Neural crest cell (in vitro differentiated cells): ENCODE measurements at places on chromosomes 16 and 17.
A peak's percentile ranks its signal among the peaks of the same experiment; 100 is the strongest.

- no peak for DNase-seq
Measured at GRCh38 chr16:85164431-85164830, 52.2 kb upstream of the CIBAR2 start.

GRCh38 chr17:18176176-18176575 is 7.5 kb upstream of the ALKBH5 start:
- no peak for DNase-seq

DNA sequence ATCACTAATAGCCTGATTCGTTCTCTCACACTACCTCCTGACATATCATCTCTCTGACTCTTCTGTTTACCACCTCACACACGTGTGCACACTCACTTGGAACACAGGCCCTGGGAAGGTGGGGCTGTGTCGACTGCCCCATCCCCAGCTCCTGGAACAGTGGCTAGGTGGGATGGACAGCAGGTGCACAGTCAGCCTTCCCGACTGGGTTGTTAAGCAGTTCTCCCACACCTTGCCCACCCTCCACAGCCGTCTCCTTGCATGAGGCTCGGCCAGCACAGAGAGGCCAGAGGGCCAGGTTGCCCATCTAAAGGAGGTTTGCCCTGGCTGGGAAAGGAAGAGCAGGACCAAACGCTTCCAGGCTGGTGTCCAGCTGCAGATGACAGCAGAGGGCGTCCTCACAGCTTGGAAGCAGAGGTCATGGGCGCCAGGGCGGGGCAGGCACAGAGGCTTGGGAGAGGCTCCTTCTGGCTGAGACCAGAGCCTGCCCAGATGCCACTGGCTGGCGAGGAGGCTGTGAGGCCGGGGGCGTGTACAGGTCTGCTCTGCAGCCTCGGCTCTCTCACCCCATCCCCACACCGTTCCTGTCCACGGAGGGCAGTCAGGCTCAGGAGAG is 92.8 kb downstream of the AMFR start:
- peak; percentile 63 for DNase-seq

DNA sequence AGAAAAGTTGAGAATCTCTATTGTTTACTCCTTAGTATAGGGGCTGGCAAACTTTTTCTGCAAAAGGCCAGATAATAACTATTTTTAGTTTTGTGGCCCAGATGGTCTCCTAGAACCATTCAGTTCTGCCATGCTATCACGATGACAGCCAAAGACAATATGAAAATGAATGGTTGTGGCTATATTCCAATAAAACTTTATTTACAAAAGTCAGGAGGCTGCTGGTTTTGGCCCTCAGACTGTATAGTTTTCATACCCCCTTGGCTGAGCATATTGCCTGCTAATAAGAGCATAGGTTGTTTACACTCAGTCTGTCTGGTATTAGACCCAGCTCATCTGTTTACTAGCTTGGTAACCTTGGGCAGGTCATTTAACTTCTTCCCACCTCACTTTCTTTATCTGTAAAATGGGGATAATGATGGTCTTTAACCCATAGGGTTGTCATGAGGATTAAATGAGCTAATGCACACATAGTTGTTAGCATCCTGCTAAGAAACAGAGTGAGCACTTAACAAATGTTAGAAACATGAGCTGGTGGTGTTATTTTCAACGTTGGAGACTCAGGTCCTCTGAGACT is 156.3 kb downstream of the MSI2 start:
- no peak for DNase-seq

DNA sequence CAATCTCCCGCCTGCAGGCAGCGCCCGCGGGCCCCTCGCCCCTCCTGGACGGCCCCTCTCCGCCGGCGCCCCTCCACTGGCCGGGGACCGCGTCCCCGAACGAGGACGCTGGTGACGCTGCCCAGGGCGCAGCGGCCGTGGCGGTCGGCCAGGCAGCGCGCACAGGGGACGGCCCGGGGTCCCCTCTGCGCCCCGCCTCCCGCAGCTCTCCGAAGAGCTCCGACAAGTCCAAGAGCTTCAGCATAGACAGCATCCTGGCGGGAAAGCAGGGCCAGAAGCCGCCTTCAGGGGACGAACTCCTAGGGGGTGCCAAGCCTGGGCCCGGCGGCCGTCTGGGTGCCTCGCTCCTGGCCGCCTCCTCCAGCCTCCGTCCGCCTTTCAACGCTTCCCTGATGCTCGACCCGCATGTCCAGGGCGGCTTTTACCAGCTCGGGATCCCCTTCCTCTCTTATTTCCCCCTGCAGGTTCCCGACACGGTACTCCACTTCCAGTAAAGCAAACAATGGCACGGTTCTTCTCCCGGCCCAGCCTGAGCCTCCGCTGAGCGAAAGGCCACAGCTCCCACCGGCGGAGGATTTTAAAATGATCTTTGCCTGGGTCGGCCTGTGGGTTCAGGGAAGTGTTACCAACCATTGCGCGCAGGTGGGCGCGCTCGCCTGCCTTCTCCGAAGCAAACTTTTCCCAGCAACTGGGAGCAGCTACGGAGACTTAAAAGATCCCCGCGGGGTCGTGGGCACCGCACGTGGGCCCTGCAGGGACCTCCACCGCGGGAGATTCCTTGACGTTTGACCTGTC is 1.1 kb downstream of the FOXL1 start:
- DNase-seq = no peak

GRCh38 chr17:17186051-17186450 is 20.1 kb downstream of the PLD6 start:
- no peak for DNase-seq

- no peak for DNase-seq
Measured at GRCh38 chr17:71057448-71057847, 888.1 kb downstream of the KCNJ2 start.

- no peak for DNase-seq
Measured at GRCh38 chr17:41697122-41697962, 8.7 kb downstream of the EIF1 start.

GRCh38 chr17:63440127-63440769 is 5.9 kb downstream of the CYB561 start:
- no peak for DNase-seq

DNA sequence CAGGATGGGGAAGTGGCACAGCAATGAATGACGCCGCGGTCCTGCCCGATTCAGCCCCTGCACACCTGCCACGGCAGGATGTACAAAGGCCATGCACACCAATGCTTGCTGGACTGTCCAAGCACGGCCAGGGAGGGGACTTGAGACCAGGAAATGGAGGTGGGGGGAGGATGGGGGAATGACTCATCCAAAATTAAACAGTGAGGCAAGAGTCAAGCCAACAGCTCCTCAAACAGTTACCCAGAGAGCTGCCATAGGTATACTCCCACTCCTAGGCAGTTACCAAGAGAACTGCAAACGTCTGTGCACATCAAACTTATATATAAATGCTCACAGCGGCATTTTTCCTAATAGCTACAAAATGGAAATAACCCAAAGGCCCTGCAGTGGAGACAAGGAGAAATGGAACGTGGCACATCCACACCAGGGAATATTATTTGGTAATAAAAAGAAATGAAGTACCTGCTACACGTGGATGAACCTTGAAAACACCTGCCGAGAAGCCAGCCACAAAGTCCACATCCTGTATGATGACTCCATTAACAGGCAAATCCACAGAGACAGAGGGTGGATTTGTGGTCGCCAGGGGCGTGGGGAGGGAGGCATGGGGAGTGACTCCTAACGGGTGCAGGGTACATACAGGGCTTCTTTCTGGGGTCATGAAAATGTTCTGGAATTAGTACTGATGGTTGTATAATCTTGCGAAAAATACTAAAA is 54.1 kb downstream of the VAC14 start:
- DNase-seq = no peak

DNA sequence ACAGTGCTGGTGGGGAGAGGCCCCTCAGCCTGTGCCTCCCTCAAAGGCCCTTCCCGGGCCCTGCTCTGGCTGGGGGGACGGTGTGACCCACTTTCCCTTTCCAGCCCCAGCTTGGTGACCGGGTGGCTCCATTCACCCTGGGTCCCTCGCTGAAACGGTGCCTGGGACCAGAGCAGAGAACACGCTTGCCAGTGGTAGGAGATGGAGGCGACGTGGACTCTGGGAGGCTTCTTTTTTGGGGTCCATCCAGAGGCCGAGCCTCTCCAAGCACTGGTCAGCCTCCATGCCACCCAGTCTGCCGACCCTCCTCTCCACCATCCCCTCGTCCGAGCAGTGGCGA is 7.7 kb downstream of the CENPX start:
- no peak for DNase-seq

DNA sequence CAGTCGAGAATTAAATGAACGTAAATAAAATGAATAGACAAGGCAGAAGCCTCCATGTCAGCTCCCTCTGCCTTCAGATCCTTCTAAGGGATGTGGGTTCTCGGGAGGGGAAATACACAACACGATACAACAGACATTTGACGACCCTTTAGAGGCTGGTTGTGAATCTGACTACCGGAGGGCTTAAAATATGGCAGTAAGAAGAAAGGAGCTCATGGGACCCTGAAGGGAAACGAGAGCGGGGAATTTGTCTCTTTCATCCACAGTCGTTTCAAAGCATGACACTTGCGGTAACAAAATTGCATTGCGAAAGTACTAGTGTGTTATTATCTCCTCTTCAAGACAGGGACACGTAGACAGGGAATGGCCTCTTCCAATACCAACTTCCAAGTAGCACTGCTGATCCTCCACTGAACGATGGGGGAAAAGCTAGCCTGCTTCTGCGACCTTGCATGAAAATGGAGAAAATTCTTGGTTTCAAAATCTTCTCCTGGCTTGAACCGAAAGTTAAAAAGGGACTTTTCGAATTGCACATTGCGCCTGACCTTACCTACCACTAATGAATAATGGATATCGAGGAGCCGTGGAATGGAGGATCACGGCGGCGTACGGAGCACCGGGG is 1.2 kb upstream of the TNRC6C start:
- DNase-seq = peak; percentile 6
